ENCODE measurements at places on chromosomes 7 and 10. TPM values are rescaled to one million over a fixed set of nuclear protein-coding genes. Genes with fewer than 3 reads are reported as not detected.

GRCh38 chr10:661597-662222 lies 27.8 kb downstream of the DIP2C start:
- no peak overlapping the region for H3K27ac ChIP-seq
- no peak for DNase-seq
- no peaks in the 10 kb centered on the region for H3K36me3 ChIP-seq
- H3K4me1 ChIP-seq, result peaks cover 24% of the 10 kb centered on the region
- H3K27me3 ChIP-seq, result no peaks in the 10 kb centered on the region

- H3K36me3 ChIP-seq, result no peaks in the 10 kb centered on the region
- H3K4me3 ChIP-seq, result no peak overlapping the region
- H3K4me1 ChIP-seq, result peaks cover 7% of the 10 kb centered on the region
- H3K27me3 ChIP-seq, result peaks cover 5% of the 10 kb centered on the region
Measured at GRCh38 chr7:106026101-106026500, 63.0 kb downstream of the CDHR3 start.

DNA sequence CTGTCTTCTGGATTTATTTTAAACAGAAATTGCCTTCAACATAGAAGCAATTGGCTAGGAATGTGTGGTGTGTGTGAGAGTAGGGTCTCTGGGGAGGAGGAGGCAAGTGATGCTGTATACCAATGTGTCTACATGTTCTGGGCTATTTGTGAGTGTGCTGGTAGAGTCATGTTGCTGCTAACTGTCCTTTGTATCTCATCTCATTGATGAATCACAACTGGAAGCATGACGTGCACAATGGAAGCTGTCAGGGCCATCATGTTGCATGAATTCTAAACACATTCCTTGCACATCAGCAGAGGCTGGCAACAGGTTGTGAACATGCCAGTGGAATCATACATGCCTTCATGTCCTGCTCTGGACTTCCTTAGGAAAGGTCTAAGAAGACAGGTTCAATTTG lies 199.7 kb downstream of the BMPER start:
- no peak overlapping the region for H3K4me3 ChIP-seq
- no peaks in the 10 kb centered on the region for H3K27me3 ChIP-seq
- H3K36me3 ChIP-seq, result no peaks in the 10 kb centered on the region
- no peak overlapping the region for H3K27ac ChIP-seq

- no peaks in the 10 kb centered on the region for H3K36me3 ChIP-seq
- no peaks in the 10 kb centered on the region for H3K4me1 ChIP-seq
- peak; percentile 42 for DNase-seq
- no peak within 1 kb of the TSS for H3K27ac ChIP-seq
Measured at GRCh38 chr7:16804674-16805439, at the start of gene AGR2. TSS of gene AGR2 (minus strand) at chr7:16804999. CDS start at chr7:16801796, 3,203 bp downstream.

DNA sequence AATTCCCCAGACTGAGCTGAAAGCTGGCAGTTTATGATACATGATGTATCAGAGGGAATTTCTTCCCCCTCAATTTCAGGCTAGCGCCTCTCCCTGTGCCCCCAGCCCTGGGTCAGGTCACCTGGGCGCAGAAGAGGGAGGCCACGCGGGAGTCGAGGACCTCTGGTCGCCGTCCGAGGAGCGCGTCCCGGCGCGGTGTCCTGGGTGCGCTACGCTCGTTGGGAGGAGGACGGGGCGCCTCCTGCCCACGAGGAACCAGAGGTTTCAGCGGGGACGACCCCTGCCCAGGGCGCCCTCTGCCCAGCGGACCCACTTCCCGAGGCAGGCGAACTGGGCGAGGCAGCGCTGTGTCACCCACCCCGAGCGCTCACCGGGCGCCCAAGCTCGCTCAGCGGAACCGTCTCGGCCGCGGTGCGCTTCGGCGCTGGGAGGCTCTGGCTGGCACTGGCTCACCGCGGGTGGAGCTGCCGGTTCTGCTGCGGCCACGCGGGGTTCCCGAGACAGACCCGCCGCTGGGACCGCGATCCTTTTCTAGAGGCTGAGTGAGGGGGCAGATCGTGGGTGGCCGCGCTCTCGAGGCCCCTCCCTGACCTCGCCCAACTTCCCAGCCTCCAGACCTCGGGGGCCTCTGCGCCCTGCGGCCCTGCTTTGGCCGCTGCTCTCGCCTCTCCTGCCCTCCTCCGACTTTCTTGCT lies at the start of gene FAM237B:
TSS of gene FAM237B (minus strand) at position 504 of the 694 bp plus-strand sequence. CDS start 1,556 bp downstream, outside the sequence.
- no peak for DNase-seq
- peaks cover 30% of the 10 kb centered on the region for H3K27me3 ChIP-seq
- no peaks in the 10 kb centered on the region for H3K4me1 ChIP-seq
- H3K36me3 ChIP-seq, result no peaks in the 10 kb centered on the region
- no peak within 1 kb of the TSS for H3K27ac ChIP-seq

DNA sequence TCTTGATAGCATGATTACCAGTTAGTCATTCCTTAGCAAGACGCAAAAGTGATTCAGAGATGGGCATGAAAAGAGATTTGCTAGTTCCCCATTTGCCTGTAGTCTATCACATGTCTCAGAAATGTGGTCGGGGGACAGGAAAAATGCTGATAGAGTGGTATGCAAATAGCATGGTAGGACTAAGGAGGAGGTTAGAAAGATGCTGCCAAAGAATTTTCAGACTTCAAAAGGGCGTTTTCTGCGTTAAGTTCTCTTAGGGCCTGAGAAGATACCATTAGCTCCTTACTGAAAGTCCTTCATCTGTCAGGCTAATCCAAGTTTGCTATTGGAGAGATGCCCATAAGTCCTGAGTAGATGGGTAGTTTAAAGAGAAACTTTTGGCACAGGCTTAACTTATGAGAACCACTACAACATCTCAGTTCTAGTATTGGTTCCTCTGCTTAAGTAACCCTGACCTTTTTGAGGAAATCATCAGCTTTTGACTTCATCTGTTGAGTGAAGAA lies 2.7 kb downstream of the CALD1 start:
- H3K27ac ChIP-seq, result peak overlapping the region; percentile 40
- peaks cover 29% of the 10 kb centered on the region for H3K4me1 ChIP-seq
- peaks cover 17% of the 10 kb centered on the region for H3K36me3 ChIP-seq
- no peaks in the 10 kb centered on the region for H3K27me3 ChIP-seq
- H3K4me3 ChIP-seq, result peak overlapping the region; percentile 66
- DNase-seq, result peak; percentile 53

RASA4B gene
- 1.8 TPM for total RNA-seq
